A549 (cell line): ENCODE measurements at places on chromosomes 11 and 22. TPM values are rescaled to one million over a fixed set of nuclear protein-coding genes. Genes with fewer than 3 reads are reported as not detected.

The NXPE4 gene
- not detected in 3 replicates for polyA plus RNA-seq

The TAF1D gene
- polyA plus RNA-seq = 116 to 142 TPM (median 123 TPM) in 3 replicates

The RIMBP3C gene
- polyA plus RNA-seq = 0.17 to 0.27 TPM (median 0.24 TPM) in 3 replicates

The EPS8L2 gene
- polyA plus RNA-seq = 144 to 163 TPM (median 154 TPM) in 3 replicates

The MRGPRE gene
- polyA plus RNA-seq = not detected in 3 replicates

The CD81 gene
- 247 to 256 TPM (median 251 TPM) in 3 replicates for polyA plus RNA-seq

The NTM gene
- polyA plus RNA-seq = not detected in 3 replicates

The MUC6 gene
- polyA plus RNA-seq = not detected in 3 replicates

The OR8G5 gene
- polyA plus RNA-seq = not detected in 3 replicates
